HFFc6 (cell line): ENCODE measurements at places on chromosomes 5 and 9. TPM values are rescaled to one million over a fixed set of nuclear protein-coding genes. Genes with fewer than 3 reads are reported as not detected.
A peak's percentile ranks its signal among the peaks of the same experiment; 100 is the strongest.

Gene OGN
- total RNA-seq: 0.12 TPM in 1 of 3 replicates, not detected in the others

Gene LCP2
- total RNA-seq: not detected in 3 replicates

Gene IL5
- total RNA-seq: not detected in 2 replicates

Gene CHSY3
- 0.07 to 0.18 TPM in 2 of 3 replicates, not detected in the other for total RNA-seq

Gene HTR1A
- not detected in 3 replicates for total RNA-seq

Gene CCIN
- total RNA-seq: 0.59 to 2.1 TPM (median 0.87 TPM) in 3 replicates

Gene SLC31A1
- total RNA-seq: 37.2 to 40.0 TPM (median 39.6 TPM) in 3 replicates

Gene PRRX2
- total RNA-seq: 34.0 to 109 TPM (median 36.2 TPM) in 3 replicates

GRCh38 chr5:26833596-26833995, 204.8 kb downstream of the CDH9 start:
- no peak for DNase-seq
- H3K27me3 ChIP-seq: peaks cover 2% of the 10 kb centered on the region; the same call in 1 of the 2 replicates
- no peak overlapping the region for H3K4me3 ChIP-seq
- H3K27ac ChIP-seq: no peak overlapping the region
- H3K36me3 ChIP-seq: peaks cover 3% of the 10 kb centered on the region; the same call in 1 of the 2 replicates

DNA sequence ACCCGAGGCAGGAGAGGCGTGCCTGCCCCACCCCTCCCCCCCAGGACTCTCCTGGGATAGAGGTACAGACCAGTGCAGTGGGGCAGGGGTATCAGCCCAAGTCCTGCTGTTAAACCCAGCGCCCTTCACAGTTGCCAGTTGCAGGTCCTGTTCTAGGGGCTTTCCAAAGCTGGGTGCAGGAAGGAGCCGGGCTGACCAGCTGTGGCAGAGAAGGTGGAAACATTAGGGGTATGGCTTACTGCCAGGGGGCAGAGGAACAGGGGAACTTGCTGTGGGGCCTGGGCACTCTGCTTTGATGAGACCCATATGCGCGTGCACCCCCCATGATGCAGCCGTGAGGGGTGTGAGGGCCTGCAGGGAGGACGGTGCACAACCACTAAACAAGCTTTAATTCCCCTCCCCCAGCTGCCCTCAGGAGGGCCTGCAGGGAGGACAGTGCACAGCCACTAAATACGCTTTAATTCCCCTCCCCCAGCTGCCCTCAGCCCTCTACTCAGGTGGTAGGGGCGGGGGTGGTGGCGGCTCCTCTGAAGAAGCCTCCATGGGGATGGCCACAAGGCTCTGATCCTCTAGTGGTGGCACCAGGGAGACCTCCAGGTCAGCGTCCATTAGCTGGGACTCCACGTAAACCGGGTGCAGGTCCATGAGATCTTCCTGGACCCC, 766 bp upstream of the LRRC26 start:
- no peak for DNase-seq
- H3K4me3 ChIP-seq: no peak overlapping the region
- no peaks in the 10 kb centered on the region for H3K36me3 ChIP-seq
- H3K27ac ChIP-seq: no peak overlapping the region

DNA sequence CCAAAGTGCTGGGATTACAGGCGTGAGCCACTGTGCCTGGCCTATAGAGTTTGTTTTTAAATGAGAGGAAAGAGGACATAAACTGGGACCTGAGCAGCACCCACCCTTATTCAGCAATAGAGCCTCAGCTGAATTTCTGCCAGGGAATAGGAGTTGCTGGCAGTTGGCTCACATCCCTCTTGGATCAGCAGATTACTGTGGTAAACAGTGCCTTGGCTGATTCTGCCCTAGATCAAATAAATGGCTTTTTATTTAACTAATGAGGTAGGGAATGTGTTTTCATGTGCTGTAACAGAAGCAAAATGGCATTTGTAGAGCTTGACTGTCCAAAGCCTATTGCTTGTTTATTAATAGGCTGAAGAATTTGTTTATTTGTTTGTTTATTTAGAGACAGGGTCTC, 2.1 kb downstream of the ARHGEF37 start:
- no peak for DNase-seq
- no peak overlapping the region for H3K27ac ChIP-seq
- no peak overlapping the region for H3K4me3 ChIP-seq
- H3K4me1 ChIP-seq: 0 out of 2 replicates have a peak, but pooled peaks cover 17% of the 10 kb centered on the region

GRCh38 chr9:13750061-13750460, 470.6 kb upstream of the MPDZ start:
- H3K4me3 ChIP-seq: peak overlapping the region; percentile 27; the same call in 1 of the 2 replicates
- peak; percentile 81 for DNase-seq
- H3K36me3 ChIP-seq: 0 out of 2 replicates have a peak, but pooled peaks cover 5% of the 10 kb centered on the region

- H3K36me3 ChIP-seq: peaks cover 7% of the 10 kb centered on the region; the same call in 1 of the 2 replicates
- no peak overlapping the region for H3K4me3 ChIP-seq
- H3K4me1 ChIP-seq: peaks cover 14% of the 10 kb centered on the region
- no peak overlapping the region for H3K27ac ChIP-seq
- no peak for DNase-seq
- H3K27me3 ChIP-seq: peaks cover 8% of the 10 kb centered on the region; the same call in 1 of the 2 replicates
Observed at GRCh38 chr5:157324237-157324636, 58.3 kb downstream of the CYFIP2 start.

- peaks cover 1% of the 10 kb centered on the region; the same call in 1 of the 2 replicates for H3K27me3 ChIP-seq
- H3K27ac ChIP-seq: no peak overlapping the region
- no peaks in the 10 kb centered on the region for H3K36me3 ChIP-seq
- peaks cover 91% of the 10 kb centered on the region for H3K4me1 ChIP-seq
- no peak overlapping the region for H3K4me3 ChIP-seq
Observed at GRCh38 chr5:142823126-142823525, 52.9 kb downstream of the ARHGAP26 start.

GRCh38 chr5:137617528-137618205, 118.2 kb downstream of the KLHL3 start:
- peak; percentile 58 for DNase-seq
- no peak overlapping the region for H3K4me3 ChIP-seq
- H3K36me3 ChIP-seq: no peaks in the 10 kb centered on the region
- H3K27me3 ChIP-seq: peaks cover 2% of the 10 kb centered on the region; the same call in 1 of the 2 replicates
- H3K27ac ChIP-seq: no peak overlapping the region

- H3K36me3 ChIP-seq: no peaks in the 10 kb centered on the region
- H3K27ac ChIP-seq: no peak overlapping the region
- peaks cover 46% of the 10 kb centered on the region for H3K27me3 ChIP-seq
Observed at GRCh38 chr9:36974731-36975130, 59.3 kb downstream of the PAX5 start.

GRCh38 chr5:93588352-93589151, 5.5 kb downstream of the NR2F1 start:
- H3K36me3 ChIP-seq: peaks cover 15% of the 10 kb centered on the region
- no peak for DNase-seq
- H3K27me3 ChIP-seq: no peaks in the 10 kb centered on the region; the same call in 1 of the 2 replicates
- peaks cover 42% of the 10 kb centered on the region for H3K4me1 ChIP-seq
- no peak overlapping the region for H3K4me3 ChIP-seq

DNA sequence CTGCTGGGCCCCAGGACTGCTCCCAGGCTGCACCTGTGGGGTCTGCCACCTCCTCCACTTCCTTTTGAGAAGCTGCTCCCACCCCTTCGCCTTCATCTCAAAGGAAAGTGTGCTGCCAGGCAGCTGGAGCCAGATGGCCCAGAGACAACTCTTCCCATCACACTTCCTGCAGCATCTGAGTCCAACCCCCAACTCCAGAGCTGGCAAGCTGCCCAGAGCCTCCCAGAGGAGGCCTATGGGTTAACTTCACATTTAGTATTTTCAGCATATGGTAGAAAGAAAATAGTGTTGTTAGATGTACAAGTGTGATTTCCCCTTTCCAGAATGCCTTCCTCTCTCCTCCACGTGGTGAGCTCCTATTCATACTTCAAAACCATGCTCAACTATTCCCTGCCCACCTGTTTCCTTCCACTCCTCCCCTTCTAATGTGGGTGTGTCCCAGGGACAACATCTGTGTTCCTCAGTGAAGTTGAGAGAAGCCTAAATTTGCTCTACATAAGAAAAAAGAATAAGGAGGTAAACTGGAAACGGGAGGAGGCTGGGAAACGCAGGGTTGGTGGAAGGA, 38.6 kb upstream of the KCNMB1 start:
- no peaks in the 10 kb centered on the region for H3K4me1 ChIP-seq
- DNase-seq: no peak
- no peaks in the 10 kb centered on the region for H3K36me3 ChIP-seq
- H3K4me3 ChIP-seq: no peak overlapping the region

GRCh38 chr5:81950996-81951395, 20.8 kb upstream of the ATG10 start:
- no peaks in the 10 kb centered on the region for H3K36me3 ChIP-seq
- H3K4me3 ChIP-seq: no peak overlapping the region
- H3K4me1 ChIP-seq: no peaks in the 10 kb centered on the region
- peaks cover 6% of the 10 kb centered on the region; the same call in 1 of the 2 replicates for H3K27me3 ChIP-seq

DNA sequence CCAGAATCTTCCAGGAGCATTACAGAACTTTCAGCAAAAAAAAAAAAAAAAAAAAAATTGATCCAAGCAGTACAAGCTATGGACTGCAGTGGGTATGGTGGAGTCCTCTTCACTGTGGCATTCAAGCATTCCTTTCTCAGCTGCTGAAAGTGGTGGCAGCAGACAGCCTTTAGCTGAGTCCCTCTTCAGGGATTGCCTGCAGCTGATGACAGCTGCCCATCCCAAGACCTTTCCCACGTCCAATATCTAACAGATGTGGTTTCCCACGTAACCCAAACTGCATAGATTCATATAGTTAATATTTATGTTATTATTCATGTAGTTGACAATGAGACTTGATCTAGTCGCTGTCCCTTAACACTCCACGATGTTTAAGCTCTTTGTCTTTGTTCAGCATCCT, 475.9 kb downstream of the TLE1 start:
- no peak overlapping the region for H3K4me3 ChIP-seq
- no peaks in the 10 kb centered on the region for H3K36me3 ChIP-seq
- no peak overlapping the region for H3K27ac ChIP-seq
- H3K27me3 ChIP-seq: 0 out of 2 replicates have a peak, but pooled peaks cover 2% of the 10 kb centered on the region

DNA sequence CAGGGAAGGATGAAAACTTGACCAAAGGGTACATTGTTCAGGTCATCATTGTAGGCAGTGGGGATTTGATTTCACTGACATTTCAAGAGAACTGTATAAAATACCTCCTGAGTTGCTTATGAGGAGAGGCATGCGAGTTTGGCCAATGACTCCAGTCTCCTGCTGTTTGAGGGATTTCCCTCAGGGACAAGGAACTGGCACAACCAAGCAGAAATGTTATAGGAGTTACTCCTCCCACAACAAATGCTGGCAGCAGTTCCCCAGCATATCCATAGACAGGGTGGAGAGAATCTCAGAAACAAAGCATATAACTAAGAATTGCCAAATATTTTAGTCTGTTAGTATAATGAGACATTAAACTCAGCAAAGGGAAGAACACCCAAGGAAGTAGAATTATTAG, 47.2 kb upstream of the FBXL7 start:
- peaks cover 6% of the 10 kb centered on the region for H3K27me3 ChIP-seq
- no peak overlapping the region for H3K27ac ChIP-seq
- H3K4me3 ChIP-seq: no peak overlapping the region
- H3K4me1 ChIP-seq: no peaks in the 10 kb centered on the region
- no peak for DNase-seq

GRCh38 chr5:154590093-154590724, 112.2 kb upstream of the HAND1 start:
- H3K27me3 ChIP-seq: peaks cover 33% of the 10 kb centered on the region
- H3K4me3 ChIP-seq: no peak overlapping the region
- DNase-seq: no peak
- no peaks in the 10 kb centered on the region for H3K36me3 ChIP-seq
- no peak overlapping the region for H3K27ac ChIP-seq
- no peaks in the 10 kb centered on the region for H3K4me1 ChIP-seq

DNA sequence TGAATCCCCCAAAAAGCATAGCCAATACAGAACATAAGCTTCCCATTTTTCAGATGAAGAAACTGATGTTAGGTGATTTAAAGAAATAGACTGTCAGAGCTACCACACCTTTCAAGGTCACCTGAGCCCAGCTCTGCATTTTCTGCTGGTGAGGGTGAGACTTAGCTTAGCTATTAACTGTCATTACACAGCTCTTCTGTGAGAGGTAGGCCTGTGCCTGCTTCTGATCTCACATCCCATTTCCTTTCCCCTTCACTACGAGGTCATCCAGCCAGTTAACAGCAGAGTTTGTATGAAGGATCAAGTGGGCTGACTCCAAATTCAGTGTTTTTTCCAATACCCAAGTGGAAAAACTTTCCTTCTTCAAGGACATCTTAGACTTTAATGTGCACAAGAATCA, 528.6 kb upstream of the CLINT1 start:
- H3K36me3 ChIP-seq: peaks cover 8% of the 10 kb centered on the region
- no peak overlapping the region for H3K4me3 ChIP-seq
- no peaks in the 10 kb centered on the region; the same call in 1 of the 2 replicates for H3K27me3 ChIP-seq
- H3K4me1 ChIP-seq: peaks cover 78% of the 10 kb centered on the region
- DNase-seq: no peak

DNA sequence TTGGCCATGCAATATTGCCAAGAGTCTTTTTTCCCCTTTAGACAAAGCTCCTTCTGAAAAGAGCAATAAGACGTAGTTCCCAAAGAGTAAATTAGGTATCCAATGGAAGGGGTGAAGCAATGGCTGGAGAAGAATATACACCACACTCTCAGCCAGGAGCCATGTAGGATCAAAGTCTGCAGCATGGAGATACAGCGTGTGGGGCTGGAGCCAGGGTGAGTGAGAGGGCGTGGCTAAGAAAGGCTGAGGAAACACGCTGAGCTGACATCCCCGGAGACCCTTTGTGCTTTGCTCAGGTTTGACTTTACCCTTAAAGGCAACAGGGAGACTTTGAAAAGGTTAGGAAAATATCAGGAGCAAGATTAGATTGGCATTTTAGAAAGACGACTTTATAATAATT, 87.1 kb upstream of the ELL2 start:
- no peak overlapping the region for H3K27ac ChIP-seq
- H3K36me3 ChIP-seq: peaks cover 8% of the 10 kb centered on the region; the same call in 1 of the 2 replicates
- DNase-seq: no peak
- H3K4me1 ChIP-seq: no peaks in the 10 kb centered on the region
- no peaks in the 10 kb centered on the region for H3K27me3 ChIP-seq

DNA sequence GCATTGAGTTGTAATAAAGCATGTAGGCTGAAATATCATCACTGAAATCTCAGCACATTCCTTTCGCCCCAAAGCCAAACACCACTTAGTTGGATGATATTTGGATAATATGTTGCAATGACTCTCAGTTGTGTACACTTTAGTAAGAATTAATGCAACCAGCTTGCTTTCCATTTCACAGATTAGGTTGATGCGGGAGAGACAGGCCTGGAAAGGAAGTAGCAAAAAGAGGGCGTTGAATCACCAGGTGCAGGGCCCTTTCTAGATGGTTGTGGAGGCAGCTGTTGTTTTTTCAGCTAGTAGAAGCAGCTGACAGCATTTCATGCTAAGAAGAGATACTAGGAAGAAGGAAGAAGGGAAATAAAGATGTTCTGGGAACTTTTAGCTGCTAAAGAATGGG, 30.9 kb downstream of the DMRT3 start:
- DNase-seq: no peak
- no peak overlapping the region for H3K4me3 ChIP-seq
- H3K27me3 ChIP-seq: peaks cover 7% of the 10 kb centered on the region
- H3K4me1 ChIP-seq: peaks cover 23% of the 10 kb centered on the region
- H3K36me3 ChIP-seq: no peaks in the 10 kb centered on the region
- H3K27ac ChIP-seq: no peak overlapping the region

GRCh38 chr5:34717426-34718327, 61.5 kb downstream of the RAI14 start:
- peak overlapping the region; percentile 91 for H3K27ac ChIP-seq
- DNase-seq: peak; percentile 97
- H3K36me3 ChIP-seq: peaks cover 60% of the 10 kb centered on the region
